Caki2 (cell line): ENCODE measurements at places on chromosomes 3 and 15.

- no peak for DNase-seq
Measured at GRCh38 chr3:37489355-37489754, 315.0 kb upstream of the LRRFIP2 start.

GRCh38 chr3:108241146-108241545 lies 18.9 kb upstream of the IFT57 start:
- no peak for DNase-seq

GRCh38 chr3:87127281-87127680 lies 99.8 kb upstream of the CHMP2B start:
- DNase-seq: no peak

GRCh38 chr3:54342676-54343075 lies 220.3 kb downstream of the CACNA2D3 start:
- no peak for DNase-seq

DNA sequence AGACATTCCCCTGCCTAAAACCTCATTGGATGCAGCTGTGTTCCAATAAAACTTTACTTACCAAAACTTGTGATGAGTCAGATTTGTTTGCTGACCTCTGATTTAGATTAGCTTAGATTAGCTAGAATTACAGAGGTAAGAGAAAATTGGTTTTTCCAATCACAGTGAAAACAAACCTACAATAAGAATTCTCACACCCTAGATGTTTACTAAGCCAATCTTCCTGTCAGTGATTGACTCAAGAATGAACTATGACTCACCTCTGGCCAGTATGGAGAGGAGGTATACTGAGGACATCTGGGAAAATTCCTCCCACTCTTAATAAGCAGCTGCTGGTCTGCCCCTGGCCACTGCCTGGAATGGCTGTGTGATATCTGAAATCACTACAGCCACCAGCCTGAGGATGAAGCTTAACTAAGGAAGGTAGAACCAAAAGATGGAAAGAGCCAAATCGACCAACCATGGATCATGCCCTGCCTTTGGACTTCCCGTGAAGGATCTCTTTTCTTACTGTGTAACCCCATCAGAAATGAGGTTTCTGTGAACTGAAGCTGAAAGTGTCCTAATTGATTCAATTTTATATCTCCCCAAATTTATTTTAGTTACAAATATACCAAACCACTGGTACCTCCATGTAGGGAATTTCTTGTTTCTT lies 19.0 kb upstream of the GHSR start:
- DNase-seq: peak; percentile 69

DNA sequence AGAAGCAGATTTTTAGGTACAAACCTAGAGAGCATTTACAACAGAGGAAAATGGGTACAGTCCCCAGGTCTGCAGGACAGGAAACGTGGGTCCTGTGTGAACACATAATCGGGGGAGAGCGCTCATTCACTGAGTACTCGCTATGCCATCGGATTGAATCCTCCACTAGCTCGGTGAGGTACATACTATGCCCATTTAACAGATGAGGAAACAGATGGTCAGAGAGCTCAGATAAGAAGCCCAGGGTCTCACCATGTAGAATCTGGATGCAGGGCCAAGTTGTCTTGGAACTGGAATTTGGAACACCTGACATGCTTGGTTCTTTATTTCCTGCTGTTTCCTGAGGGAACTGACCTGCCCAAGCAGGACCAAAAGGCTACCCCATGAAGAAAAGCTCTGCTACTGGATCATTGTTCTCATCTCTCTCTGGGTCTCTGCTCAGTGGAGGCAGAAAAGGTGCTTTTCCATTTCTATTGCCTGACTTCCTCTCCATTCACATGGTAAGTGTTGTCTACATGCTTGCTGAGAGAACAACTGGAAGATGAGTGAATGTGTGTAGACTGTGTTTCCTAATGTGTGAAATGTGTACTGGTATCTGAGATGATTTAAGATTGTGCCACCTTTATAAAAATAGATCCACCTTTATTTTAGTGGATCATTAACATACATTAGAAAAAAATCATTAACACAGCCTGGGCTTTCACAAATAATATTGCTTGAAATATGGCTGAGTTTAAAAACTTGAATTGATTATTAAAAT lies 89.1 kb downstream of the TGFBR2 start:
- no peak for DNase-seq

DNA sequence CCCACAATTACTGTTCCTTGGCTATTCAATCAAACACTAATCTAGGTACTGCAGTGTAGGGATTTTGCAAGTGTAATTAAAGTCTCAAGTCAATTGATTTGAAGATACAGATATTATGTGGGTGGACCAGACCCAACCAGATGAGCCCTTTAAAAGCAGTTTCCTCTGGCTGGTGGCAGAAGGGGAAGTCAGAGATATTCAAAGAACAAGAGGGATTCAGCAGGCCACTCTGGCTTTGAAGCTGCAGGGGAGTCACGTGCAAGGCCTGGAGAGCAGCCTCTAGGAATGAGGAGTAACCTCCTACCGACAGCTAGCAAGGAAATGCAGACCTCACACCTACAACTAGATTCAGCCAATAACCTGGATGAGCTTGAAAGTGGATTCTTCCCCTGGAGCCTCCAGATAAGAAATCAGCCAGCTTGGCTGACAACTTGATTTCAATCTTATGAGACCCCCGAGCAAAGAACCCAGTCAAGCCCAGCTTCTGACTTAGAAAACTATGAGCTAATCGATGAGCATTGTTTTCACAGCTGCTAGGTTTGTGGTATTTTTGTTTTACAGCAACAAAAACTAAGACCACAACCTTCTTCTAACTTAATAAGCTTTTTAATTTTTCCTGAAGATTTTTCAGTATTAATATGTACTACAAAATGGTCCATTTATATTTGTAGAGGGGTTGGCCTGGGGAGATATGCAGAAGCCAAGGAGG lies 13.4 kb downstream of the HACD2 start:
- no peak for DNase-seq

GRCh38 chr15:49619226-49619625 lies 1.4 kb downstream of the FAM227B start:
- DNase-seq: no peak

DNA sequence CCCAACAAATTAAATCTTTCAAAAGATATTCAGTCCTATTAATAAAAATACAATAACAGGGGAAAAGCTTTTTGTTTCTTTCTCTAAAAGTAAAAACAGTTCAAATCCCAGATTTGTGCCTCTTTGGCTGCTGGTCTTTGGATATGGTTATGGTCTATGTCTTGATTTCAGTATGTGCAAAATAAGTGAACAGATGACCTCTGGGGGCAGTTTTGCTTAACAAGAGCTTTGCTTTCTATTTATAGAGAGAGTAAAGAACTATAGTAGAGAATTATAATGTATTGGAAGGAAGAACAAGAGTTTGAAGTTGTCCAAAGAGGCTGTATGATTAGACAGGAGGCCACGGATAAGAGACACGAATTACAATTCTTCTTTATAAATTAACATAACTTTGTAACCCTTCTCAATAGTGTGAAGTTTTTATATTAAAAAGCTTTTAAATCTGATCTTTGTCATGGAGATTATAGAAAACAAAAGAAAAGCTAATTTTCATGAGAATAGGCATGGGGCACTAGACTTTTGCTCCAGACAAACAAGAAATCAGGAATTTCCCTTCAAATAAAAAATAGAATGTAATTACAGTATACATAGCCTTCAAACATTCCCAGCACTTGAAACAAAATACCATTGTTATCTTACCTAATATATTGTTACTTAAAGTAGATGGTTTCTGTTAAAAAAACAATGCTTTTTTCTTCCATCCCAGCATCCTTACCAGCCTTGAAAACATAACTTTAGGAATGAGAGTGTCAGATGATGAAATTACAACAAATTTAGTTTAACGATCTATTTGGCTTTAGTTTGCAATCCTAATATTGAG lies 432.7 kb upstream of the ARHGEF26 start:
- DNase-seq: no peak

- DNase-seq: no peak
Measured at GRCh38 chr3:171416666-171417065, 43.5 kb downstream of the TNIK start.

DNA sequence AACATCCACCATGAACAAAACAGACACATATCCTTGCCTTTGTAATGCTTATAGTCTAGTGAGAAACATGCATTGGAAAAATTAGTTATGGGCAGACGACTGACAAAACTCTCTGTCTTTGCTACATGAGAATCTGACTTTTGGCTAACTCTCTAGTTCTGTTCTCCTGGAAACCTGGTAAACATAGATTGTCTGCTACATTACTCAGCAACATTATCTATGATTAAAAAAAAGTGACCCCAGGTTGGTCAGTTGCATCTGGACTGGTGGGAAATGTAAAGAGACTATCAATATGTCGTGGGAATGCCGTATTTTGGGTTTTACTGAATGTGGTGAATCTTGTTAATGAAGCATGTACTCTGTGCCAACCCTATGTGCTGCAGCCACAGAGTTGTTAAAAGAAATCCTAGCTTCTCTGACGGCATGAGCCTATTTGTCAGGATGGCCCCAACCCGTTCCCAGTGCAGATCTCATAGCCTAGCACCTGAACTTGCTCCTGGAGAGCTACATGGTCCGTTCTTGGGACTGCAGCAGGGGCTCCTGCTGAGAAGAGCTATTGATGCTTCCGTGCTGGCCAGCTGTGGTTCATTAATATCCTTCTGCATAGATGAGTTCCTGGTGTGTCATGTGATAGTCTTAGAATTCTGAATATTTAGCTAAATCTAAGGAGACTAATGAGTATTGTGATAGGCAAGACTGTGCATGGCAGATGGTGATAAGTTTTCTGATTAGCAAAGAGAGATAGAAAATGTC lies 311.7 kb upstream of the ZNF717 start:
- no peak for DNase-seq

- peak; percentile 58 for DNase-seq
Measured at GRCh38 chr15:64566629-64567427, 106.5 kb downstream of the ZNF609 start.

DNA sequence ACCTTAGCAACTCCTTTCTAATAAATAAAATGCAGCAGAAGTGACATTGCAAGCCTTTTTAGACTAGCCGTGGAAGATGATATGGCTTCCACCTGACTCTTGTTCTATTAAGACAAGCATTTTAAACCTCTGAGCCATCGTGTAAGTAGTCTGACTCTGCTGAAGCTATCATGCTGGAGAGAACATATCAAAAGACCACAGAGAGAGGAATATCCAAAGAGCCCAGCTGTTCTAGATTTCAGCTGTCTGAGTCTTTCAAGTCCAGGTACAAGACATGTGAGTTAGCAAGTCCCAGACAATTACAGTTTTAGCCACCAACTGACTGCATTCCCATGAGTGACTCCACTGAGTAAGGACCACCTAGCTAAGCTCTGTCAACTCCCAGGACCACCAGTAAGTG lies 517.0 kb upstream of the NAALADL2 start:
- DNase-seq: no peak

GRCh38 chr3:64943866-64944265 lies 256.1 kb upstream of the ADAMTS9 start:
- DNase-seq: no peak

- DNase-seq: no peak
Measured at GRCh38 chr15:99282586-99282985, 31.3 kb downstream of the LRRC28 start.

DNA sequence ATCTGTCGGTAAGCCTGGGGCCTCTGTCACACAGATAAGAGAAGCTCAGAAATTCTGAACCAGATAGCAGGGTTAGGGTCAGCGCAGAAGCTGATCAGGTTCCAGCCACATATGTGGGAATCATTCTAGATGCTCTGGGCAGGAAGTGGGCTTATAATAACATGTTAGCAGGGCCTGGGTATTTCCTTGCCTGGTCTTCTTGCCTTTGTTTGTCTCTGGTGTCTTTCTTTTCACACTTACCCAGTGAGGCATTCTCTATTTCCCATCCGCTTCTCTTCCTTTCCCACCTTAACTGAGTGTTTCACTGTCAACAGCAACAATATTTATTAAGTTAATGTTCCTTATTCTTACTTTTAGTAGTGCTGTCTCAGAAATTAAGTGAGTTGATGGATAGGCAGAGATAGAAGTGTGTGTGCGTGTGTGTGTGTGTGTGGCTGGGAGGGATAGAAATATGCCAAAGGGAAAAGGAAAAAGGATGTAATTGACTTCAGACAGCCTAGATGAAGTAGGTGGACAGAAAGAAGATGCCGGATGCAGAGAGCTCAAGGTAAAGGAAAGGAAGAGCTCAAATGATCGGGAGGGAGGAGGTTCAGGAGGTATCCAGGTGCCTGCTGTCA lies 2.0 kb downstream of the PLA1A start:
- no peak for DNase-seq

DNA sequence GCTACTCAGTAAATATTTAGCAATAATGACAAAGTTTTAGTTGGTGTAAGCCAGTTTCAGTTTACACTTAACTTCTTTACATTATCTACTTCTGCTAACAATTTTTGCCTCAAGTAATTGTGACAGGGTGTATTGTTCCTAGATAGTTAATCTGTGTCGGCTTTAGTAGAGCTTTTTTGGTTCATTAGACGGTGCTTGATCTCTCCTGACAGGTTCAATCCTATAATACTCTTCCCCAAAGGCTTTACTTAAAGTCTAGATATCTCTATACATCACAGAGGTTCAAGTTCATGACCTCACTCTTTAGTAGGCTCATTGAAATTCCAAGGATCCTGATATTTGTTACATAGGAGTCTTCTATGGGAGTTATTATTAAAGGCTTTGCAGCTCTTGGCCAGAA lies 365.6 kb upstream of the DPPA4 start:
- DNase-seq: no peak

GRCh38 chr3:46492890-46493547 lies 4.8 kb upstream of the RTP3 start:
- no peak for DNase-seq

DNA sequence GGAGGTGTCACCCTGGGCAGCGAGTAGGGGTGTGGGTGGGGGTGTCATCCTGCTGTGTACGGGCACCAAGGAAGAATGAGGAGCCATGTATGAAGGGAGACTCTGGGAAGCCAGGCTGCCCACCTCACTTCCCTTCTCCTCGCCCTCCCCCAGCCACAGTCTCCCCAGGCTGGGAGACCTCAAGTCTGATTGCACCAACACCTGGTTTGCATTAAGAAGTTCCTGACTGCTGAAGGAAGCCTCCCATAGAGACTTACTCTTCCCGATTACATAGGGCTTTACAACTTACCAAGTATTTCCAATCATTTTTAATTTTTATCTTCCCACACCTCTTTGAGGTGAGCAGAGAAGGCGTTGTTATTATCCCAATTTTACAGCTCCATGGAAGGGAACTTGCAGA lies 29.5 kb upstream of the SMAD3 start:
- DNase-seq: no peak

DNA sequence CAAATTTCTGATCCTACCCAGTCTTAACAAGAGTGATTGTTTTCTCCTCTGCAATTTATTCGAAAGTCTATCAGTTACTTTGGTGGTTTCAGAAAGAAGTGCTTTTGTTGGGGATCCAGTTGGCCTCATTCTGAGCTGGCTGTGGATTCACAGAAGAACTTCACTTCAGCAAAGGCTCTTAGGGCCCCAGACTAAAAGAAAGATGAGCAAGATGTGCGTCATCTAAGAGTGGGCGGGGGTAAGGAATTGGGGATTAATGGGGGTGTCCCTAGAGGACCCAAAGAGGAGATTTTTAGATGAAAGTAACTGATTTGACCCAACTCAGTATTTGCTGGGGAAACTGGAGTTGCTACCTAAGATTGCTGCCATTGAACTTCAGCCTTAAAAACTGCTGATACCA lies 63.9 kb upstream of the TSEN2 start:
- DNase-seq: no peak
